ENCODE measurements at places on chromosomes 3 and 15. TPM values are rescaled to one million over a fixed set of nuclear protein-coding genes. Genes with fewer than 3 reads are reported as not detected.

- no peaks in the 10 kb centered on the region for H3K36me3 ChIP-seq
- no peaks in the 10 kb centered on the region for H3K27me3 ChIP-seq
- no peak overlapping the region for H3K4me3 ChIP-seq
- no peak for DNase-seq
- H3K4me1 ChIP-seq, result peaks cover 12% of the 10 kb centered on the region
- H3K27ac ChIP-seq, result no peak overlapping the region
These were observed 104.3 kb upstream of the TSC22D2 start for GRCh38 chr3:150303768-150304167.

GRCh38 chr3:63875510-63875909 lies 11.8 kb downstream of the ATXN7 start:
- no peak overlapping the region for H3K4me3 ChIP-seq
- no peaks in the 10 kb centered on the region for H3K27me3 ChIP-seq
- H3K27ac ChIP-seq, result no peak overlapping the region
- no peak for DNase-seq
- no peaks in the 10 kb centered on the region for H3K36me3 ChIP-seq
- H3K4me1 ChIP-seq, result no peaks in the 10 kb centered on the region

DNA sequence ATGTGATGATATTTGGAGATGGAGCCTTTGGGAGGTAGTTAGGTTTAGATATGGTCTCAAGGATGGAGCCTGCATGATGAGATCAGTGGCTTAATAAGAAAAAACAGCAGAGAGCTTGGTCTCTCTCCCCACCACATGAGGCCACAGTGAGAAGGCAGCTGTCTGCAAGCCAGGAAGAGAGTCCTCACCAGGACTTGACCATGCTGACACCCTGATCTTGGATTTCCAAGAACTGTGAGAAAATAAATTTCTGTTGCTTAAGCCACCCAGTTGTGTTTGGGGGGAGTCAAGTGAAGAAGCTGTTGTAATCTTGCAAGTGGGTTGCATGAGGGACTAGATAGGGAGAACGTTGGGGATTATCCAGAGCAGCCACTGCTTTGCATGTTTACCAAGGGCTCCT lies 62.3 kb upstream of the TNFAIP8L3 start:
- DNase-seq, result no peak
- H3K4me1 ChIP-seq, result no peaks in the 10 kb centered on the region
- no peak overlapping the region for H3K4me3 ChIP-seq
- H3K27me3 ChIP-seq, result no peaks in the 10 kb centered on the region

KBTBD8 gene
- 1.8 TPM for polyA plus RNA-seq

DNA sequence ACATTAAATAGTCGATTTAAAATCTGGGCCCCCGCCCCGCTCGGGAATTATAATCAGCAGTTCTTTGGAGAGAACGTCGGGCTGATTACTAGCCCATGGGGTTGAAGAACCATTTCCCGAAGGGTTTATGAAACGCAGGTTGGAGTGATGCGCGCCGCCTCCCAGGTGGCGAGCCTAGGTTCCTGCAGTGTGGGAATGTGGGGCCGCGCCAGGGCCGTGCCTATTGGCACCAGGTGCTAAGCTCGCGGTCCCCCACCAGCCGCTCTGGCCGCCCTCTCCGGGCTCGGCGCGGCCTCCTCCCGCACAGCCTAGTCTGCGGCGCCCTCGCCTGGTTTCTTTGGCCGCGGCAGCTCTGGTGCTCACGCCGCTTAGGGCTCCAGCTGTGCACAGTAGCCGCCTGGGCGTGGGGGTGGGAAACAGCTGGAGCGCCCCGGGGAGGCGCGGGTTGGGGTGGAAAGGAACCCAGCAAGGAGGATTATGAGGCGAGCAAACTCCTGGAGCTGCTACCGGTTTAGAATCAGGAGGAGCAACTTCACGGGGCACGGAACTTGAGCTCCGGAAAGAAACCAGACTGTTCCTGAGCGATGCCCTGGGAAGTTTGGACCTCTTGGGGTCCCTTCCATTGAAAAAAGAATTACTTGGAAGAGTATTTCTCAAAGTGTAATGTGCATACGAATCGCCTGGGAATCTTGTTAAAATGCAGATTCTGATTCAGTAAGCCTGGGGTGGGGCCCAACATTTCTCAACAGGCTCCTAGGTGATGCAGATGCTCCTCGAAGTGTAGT lies 5.6 kb upstream of the MECOM start:
- no peak overlapping the region for H3K27ac ChIP-seq
- H3K4me1 ChIP-seq, result no peaks in the 10 kb centered on the region
- no peaks in the 10 kb centered on the region for H3K36me3 ChIP-seq
- H3K27me3 ChIP-seq, result peaks cover 61% of the 10 kb centered on the region

DNA sequence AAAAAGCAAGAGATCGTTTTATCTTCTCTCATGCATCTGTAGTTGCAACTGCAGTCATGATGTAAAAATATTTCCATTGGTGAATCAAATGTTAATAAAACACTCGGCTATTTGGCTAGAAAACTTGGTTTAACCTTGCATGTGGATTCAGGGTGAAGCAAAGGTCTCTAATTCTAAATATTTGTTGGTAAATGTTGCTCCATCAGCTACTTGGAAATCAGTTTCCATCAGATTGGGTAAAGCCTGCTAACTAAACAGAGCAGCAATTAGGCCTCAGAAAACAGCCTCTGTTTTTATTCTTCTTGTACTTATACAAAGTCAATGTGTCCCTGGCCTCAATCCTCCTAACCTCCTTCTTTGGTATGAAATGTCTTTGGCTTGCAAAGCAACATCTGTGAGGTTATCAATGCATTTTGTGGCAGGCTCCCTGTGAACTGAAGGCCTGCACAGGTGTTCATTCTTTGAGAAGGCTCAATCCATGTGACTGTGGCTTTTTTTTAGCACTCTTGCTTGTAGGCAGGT lies 312.3 kb downstream of the WDR72 start:
- H3K4me1 ChIP-seq, result no peaks in the 10 kb centered on the region
- H3K27me3 ChIP-seq, result no peaks in the 10 kb centered on the region
- no peak for DNase-seq
- no peak overlapping the region for H3K27ac ChIP-seq
- H3K4me3 ChIP-seq, result no peak overlapping the region

GRCh38 chr3:96264701-96265100 lies 549.7 kb upstream of the EPHA6 start:
- no peak for DNase-seq
- H3K4me3 ChIP-seq, result no peak overlapping the region
- H3K4me1 ChIP-seq, result no peaks in the 10 kb centered on the region
- H3K27me3 ChIP-seq, result no peaks in the 10 kb centered on the region

DNA sequence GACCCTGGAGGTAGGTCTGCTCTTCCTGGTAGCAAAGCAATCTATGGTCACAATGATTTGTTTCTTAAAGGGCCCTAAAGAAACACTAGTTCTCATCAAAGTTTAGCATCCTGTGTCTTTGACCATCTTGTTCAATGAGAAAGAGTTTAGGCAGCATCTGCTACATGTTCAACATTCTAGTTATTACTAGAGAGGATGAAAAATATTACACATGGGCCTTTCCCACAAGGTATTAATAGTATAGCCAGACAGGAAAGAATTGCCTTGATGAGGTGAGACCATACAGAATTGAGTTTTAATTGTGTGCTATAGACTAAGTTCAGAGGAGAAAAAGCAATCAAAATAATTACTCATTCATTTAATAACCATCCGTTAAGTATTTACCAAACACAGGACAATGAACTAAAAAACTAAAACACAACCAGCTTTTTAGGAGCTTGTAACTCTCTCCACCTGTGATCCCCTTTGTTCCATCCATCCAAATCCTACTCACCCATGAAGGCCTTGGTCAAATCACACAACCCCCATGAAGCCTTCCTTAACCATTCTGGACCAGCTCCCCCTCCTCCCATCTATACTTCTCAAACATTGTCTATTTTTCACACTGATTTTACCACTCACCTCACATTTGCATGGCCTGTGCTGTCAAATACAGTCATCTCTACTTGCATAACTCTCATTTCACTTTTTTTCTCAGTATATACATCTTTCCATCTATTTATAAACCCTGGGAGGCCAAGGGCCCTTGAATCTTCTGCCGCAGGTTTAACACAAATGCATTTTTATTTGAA lies 122.9 kb downstream of the RORA start:
- H3K36me3 ChIP-seq, result no peaks in the 10 kb centered on the region
- H3K27me3 ChIP-seq, result peaks cover 4% of the 10 kb centered on the region
- DNase-seq, result no peak
- no peaks in the 10 kb centered on the region for H3K4me1 ChIP-seq
- H3K4me3 ChIP-seq, result no peak overlapping the region
- no peak overlapping the region for H3K27ac ChIP-seq

DNA sequence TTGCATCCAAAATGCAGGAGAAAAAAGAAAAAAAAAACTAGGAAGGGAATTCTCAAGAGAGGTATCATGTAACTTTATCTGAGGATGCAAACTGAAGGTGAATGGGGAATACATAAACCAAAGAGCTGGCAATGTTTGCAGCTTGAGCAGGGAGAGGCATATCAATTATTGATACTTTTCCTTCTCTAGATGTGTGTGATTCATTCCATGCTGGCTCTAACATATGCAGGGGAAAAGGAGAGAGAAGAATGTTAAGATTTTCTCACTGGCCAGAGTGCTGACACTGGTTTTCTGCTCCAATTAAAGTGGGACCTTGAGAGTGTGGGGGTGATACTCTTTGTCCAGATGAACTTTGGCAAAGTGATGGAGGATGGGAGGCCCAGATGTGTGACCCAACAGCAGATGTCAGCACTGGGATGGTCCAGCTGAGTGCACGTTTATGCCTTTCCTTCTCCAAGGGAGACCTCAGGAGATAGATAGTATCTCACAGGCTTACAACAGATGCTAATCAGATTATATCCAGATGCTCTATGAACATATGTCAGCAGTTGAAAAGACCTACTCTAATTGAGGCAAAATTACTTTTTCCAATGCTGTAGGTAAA lies 50.0 kb upstream of the PSMD6 start:
- DNase-seq, result no peak
- H3K36me3 ChIP-seq, result no peaks in the 10 kb centered on the region
- no peak overlapping the region for H3K27ac ChIP-seq
- no peaks in the 10 kb centered on the region for H3K27me3 ChIP-seq
- no peaks in the 10 kb centered on the region for H3K4me1 ChIP-seq

DNA sequence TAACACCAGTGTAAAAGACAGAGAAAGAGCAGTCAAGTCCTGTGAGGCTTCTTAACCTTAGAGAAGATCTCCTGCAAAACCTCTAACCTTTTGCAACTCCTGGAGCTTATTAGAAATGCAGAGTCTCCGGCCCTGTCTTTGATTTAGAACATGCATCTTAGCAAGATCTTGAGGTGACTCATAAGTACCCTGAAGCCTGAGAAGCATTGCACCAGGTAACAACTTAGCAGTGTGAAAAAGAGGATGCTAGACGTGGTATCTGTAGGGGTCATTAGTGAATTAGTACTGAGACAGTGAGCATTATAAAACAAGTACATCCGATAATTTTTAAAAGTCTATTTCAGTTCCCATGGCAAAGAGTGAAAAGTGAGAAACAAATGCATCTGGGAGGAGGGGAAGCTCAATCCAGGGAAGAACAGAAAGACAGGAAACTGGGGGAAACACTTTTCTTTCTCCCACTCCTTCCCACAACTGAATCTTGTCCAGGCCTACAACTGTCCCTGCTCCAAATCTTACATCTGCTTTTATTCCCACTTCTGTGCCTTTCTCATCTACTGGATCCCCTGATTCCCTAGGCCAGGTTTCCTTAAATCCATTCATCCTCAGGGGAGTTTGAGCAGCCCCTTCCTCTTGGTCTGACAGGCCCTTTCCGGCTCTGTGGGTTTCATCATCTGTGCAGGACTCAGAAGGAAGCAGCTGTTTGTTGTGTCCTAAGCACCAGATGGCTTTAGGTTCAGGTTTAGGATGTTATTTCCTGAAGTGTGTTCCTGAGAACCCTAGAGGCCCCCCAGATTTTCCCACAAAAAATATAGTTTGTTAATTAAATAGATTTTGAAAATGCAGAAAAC lies 128.1 kb upstream of the IL12A start:
- no peak overlapping the region for H3K4me3 ChIP-seq
- H3K4me1 ChIP-seq, result no peaks in the 10 kb centered on the region
- peak overlapping the region; percentile 51 for H3K27ac ChIP-seq
- H3K36me3 ChIP-seq, result no peaks in the 10 kb centered on the region
- H3K27me3 ChIP-seq, result no peaks in the 10 kb centered on the region
- no peak for DNase-seq

DNA sequence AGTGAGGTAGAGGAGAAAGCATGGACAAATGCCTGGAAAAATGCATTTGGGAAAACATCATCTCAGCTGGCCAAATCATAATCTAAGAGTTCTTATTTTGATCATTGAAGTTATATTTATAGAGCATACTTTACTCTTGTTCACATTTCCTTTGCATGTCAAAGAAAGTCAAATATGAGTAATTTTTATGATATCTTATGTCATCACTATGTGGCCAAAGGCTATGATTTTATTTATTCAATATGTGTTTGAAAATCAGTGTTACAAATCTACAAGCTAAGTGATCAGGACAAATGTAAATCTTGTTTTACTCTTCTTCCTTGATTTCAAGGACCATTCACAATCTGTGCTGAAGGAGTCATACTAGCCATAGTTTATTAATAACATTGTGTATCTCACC lies 237.2 kb upstream of the DPH6 start:
- no peaks in the 10 kb centered on the region for H3K27me3 ChIP-seq
- H3K27ac ChIP-seq, result no peak overlapping the region
- H3K4me1 ChIP-seq, result no peaks in the 10 kb centered on the region

DNA sequence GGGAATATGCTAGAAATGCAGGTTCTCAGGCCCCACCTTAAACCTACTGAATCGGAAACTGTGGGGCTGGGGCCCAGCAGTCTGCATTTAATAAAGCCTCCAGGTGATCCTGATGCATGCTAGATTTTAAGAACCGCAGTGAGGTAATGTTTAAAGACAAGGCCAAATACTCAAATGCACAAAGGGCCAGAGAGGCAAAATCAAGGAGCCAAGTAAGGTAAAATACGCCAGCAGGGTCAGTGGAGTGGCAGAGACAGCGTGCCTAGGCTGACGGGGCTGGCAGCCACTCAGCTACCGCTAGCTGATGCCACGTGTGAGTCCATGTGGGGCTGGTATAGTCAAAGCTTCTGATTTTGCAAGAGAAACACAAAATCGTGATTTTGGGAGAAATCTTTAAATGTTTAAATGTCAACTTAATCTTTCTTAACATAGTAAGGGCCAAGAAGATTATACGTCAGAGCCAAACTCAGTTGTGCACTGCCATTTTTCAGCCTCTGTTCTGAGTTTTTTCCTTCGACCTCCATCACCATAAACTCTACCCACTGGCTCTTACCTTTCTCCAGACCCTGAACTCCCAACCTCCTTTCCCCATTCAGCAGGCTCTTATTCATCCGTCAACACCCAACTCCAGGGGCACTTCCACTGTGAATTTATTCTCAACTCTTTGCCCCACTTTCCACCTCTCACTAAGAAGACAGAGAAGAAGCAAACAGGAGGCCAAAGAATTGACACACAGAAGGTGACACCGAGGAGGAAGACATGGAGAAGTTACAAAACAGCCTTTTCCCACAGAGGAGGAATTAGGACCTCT lies 136.6 kb upstream of the RAD18 start:
- no peaks in the 10 kb centered on the region for H3K27me3 ChIP-seq
- H3K27ac ChIP-seq, result no peak overlapping the region
- no peak overlapping the region for H3K4me3 ChIP-seq

ACVR2B gene
- polyA plus RNA-seq, result 1.5 TPM

- H3K36me3 ChIP-seq, result no peaks in the 10 kb centered on the region
- DNase-seq, result no peak
- no peak overlapping the region for H3K27ac ChIP-seq
- H3K4me1 ChIP-seq, result peaks cover 11% of the 10 kb centered on the region
- no peak overlapping the region for H3K4me3 ChIP-seq
- no peaks in the 10 kb centered on the region for H3K27me3 ChIP-seq
These were observed 5.3 kb upstream of the CTDSPL start for GRCh38 chr3:37856381-37856780.

All from small intestine (tissue), 16 donors.